ENCODE measurements at places on chromosomes 3 and 15.

- no peak for DNase-seq
These were observed 33.4 kb upstream of the CHRM5 start for GRCh38 chr15:33934921-33935320.

GRCh38 chr15:58771621-58772250 lies 634 bp downstream of the MINDY2 start:
- DNase-seq, result peak; percentile 35

GRCh38 chr15:73051391-73051806 lies 864 bp upstream of the NEO1 start:
- DNase-seq, result no peak

GRCh38 chr3:64815195-64815631 lies 127.4 kb upstream of the ADAMTS9 start:
- DNase-seq, result no peak

DNA sequence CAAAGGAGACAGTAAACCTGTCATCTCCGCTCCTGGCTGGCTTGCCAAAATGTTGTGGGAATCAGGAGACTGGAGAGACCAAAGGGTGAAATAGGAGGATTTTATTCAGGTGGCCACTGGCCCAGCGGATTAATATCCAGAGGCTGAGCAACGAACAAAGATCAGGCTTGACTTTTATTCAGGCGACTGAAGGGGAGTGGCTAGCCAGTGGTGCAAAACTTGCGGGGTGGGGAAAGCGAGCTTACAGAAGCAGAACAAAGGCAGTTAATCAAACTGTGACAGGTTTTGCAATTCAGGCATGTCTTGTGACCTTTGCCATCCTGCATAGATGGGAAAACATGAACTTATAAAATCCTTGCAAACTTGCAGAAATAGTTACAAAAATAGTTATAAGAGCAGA lies 19.8 kb upstream of the ACAD9 start:
- DNase-seq, result no peak

DNA sequence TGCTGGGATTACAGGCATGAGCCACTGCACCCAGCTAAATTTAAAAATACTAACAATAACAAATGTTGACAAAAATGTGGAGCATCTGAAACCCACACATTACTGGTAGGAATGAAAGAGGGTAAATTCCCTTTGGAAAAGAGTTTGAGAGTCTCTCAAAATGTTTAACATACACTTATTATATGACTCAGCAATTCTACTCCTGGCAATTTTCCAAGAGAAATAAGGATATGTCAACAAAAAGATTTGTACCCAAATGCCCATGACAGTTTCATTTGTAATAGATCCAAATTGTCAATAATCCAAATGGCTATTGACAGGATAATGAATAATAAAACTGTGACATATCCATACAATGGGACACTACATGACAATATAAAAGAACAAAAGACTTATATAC lies 9.0 kb downstream of the HCLS1 start:
- no peak for DNase-seq

DNA sequence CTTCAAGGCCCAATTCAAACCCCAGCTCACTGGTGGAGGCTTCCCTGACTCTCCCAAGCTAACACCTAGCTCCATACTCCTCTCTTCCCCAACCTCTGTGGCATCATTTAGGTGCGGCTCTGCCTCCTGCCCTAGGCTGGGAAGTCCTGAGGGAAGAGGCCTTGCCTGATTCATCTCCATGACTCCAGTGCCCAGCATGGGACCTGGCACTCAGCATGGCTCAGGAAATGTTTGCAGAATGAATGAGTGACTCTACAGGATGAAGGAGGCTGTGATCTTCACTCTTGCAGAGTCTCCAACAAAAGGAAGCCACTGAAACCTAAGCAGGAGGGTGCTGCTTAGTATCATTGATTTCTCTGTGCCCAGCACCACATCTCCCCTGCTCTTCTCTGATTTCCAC lies 34.5 kb upstream of the INSYN1 start:
- no peak for DNase-seq

GRCh38 chr15:41585127-41586047 lies 26.4 kb downstream of the TYRO3 start:
- peak; percentile 74 for DNase-seq

DNA sequence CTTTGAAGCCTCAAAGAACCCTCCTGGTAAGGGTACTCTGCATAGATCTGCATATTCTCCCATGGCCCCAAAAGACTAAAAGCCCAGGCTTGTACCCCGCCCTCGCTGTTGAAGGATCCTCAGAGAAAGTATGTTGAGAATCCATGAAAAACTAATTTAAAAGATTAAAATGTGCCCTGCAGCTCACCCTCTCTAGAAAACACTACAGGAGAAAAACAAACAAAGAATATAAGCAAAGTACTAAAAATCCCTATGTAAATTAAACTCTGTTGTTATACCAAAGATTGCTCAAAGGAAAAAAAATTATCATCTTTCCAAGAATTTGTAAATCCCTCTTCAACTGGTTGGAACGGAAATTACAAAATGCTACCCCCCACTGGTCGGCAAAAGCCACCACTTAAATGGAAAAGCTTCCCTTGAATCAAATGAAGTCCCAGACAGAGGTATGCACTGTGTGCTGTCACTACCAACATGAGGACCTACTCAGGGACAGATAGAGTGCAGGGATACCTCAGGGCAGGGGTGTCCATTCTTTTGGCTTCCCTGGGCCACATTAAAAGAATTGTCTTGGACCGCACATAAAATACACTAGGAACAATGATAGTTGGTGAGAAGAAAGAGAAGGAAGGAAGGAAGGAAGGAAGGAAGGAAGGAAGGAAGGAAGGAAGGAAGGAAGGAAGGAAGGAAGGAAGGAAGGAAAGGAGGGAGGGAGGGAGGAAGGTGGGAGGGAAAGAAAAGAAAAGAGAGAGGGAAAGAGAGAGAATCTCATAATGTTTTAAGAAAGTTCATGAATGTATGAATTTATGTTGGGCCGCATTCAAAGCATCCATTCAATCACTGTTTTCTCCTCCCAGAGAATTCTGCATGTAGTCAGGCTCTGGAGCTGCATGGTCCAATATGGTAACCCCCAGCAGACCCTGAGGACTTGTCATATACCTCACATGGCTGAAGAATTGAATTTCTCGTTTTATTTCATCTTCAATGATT lies 88.1 kb downstream of the MAGI1 start:
- DNase-seq, result no peak
